ENCODE measurements at places on chromosomes 2 and 18.

GRCh38 chr2:109521233-109522062 lies 92.3 kb downstream of the SEPTIN10 start:
- no peak for DNase-seq

DNA sequence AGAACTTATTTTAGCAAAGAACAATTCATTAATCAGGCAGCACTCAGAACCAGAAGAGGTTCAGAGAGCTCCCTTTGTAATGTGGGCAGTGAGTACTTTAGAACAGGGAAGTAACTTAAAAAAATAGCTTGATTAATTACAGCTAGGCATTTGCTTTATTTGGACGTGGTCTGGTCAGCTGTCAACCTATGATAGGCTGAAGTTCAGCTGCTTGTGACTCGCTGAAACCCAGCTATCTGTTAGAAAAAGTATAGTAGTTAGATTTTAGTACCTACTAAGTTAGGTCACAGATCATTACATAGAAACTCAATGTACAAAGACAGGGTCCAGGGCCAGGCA lies 40.0 kb downstream of the PKDCC start:
- DNase-seq: no peak

- DNase-seq: no peak
Measured at GRCh38 chr2:152410165-152410597, 75.2 kb downstream of the FMNL2 start.

DNA sequence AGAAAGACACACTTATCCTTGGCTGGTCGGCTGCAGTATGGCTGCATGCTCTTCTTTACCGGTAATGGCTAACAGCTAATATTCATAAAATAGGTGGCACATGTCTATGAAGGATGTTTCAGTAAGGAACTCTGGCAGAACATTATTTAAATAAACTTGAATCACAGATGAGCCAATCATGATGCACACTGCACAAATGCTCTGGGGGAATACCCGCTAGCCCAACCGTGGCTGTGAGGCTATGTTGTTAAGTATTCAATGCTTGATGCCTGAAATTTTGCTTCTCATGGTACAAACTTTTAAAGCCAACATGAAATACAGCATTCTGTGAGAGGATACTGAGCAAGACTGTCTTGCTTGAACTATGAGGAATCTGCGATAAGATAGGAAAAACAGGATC lies 505.8 kb downstream of the ZEB2 start:
- DNase-seq: no peak

GRCh38 chr2:173666171-173666888 lies 298.8 kb downstream of the SP3 start:
- DNase-seq: no peak
